ENCODE measurements at places on chromosomes 3 and 15.

DNA sequence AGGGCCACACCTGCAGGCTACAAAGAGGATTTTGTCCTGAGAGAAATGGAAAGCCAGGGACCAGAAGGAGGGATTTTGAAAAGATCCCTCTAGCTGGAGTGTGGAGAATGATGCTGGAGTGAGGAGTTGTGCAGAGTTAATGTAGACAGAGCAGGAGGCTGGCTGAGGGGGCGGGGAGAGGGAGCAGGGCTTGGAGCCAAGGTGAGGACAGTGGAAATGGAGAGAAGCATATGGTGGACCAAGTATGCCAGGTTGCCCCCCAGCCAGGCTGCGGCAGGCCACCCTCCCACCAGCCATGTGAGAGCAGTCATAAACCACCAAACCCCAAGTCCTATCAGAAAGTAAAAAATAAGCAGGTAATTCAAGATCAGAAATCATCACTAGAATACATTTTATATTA is 14.7 kb downstream of the RARRES1 start:
- DNase-seq: no peak

- DNase-seq: no peak
Observed at GRCh38 chr3:101640256-101640655, 36.7 kb downstream of the ZBTB11 start.

DNA sequence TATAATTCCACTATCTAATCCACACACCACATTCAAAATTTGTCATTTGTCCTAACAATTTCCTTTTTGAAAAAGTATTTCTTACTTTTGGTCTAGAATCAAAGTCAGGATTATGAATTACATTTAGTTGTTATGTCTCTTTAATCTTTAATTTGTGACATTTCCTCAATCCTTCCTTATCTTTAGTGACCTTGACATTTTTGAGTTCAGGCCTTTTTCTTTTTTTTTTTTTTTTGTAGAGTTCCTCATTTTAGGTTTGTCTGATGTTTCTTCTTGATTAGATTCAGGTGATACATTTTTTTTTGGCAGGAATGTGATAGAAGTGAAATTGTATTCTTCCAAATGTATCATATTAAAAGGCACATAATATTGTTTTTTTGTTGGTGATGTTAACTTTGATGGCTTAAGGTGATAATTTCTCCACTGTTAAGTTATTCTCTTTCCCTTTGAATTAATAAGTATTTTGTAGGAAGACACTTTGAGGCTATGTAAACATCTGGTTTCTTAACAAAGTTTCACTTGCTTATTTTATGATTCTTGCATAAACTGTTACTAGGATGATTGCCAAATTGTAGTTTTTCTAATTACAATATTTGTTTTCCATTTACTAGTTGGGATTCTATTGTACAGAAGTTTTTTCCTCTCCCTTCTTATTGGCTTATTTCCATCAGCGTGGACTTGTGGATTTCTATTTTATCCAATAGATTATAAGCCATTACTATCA is 16.3 kb downstream of the SLC35G2 start:
- no peak for DNase-seq

GRCh38 chr3:158492685-158493084 is 78.3 kb upstream of the MLF1 start:
- no peak for DNase-seq

DNA sequence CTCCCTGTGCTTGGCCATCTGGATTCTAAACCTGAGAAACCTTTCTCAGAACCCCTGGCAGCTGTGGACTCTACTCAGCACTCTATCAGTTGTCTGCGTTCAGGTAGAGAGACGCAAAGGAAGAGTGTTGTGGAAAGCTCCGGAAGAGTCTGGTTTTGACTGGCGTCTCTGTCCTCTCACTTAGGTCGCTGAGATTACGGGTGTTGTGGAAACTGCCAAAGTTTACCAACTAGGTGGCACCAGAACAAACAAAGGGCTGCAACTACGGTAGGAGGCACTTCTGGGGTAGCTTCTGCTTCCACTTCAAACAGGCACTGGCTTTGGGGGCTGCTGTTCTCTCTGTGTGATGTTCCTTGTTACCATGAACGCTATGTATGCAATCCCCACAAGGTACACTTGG is 19.2 kb upstream of the ITPKA start:
- DNase-seq: no peak

- DNase-seq: no peak
Observed at GRCh38 chr3:13192471-13193213, 119.4 kb upstream of the IQSEC1 start.

DNA sequence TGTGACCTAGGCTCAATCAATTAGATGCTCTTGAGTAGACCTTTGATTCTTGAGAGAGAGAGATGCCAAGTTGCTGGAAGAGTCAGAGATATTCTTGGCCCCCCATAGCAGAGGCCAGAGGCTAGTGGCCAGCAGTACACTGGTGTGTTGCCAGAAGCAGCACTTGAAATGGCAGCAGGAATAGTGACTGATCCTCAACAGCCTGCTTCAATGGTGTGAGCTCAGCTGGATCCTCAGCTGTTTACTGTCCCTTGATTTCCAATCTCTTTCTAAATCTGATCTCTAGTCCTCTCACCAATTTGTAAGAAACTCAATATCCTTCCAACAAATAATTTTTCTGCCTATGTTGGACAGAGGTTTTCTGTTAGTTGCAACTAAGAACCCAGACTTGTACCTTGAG is 170.3 kb upstream of the CCDC54 start:
- DNase-seq: no peak

- no peak for DNase-seq
Observed at GRCh38 chr15:39857132-39857531, 62.9 kb downstream of the GPR176 start.

- DNase-seq: peak; percentile 50
Observed at GRCh38 chr3:42214565-42215283, 51.3 kb downstream of the CCK start.

GRCh38 chr15:38651328-38652038 is 86.9 kb upstream of the RASGRP1 start:
- no peak for DNase-seq

- DNase-seq: no peak
Observed at GRCh38 chr3:130934442-130935089, 40.7 kb downstream of the ATP2C1 start.

DNA sequence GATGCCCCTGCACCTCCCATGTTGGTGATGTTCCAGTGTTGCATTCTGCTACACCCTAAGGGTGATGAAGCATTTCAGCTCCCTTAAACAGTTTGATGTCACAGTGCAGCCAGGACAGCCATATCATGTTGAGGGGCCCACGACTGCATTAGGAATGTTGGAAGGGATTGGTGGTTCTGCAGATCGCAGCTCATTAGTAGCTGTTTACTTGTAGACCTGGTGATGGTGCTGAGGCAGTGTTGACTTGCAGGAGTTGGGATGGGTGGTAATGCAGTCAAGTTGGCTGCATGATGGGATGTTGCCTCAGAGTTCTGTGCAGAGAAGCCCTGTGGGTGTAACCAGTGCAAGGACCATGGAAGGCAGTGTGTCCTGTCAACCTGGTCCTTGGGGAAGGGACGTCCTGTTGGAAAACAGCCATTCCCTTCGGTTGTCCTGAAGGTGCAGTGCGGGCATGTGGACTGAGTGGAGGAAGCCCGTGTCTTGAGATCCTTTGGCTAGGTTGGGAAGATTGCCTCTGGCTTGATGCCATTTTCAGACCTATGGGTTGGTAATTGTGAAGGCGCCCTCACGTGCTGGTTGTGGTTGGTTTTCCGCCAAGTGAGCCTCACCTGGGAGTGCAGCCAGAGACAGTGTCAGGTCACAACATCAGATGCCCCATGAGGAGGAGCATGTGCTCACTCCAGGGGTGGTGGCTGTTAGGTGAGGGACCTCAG is 100.7 kb downstream of the SNRPN start:
- no peak for DNase-seq

DNA sequence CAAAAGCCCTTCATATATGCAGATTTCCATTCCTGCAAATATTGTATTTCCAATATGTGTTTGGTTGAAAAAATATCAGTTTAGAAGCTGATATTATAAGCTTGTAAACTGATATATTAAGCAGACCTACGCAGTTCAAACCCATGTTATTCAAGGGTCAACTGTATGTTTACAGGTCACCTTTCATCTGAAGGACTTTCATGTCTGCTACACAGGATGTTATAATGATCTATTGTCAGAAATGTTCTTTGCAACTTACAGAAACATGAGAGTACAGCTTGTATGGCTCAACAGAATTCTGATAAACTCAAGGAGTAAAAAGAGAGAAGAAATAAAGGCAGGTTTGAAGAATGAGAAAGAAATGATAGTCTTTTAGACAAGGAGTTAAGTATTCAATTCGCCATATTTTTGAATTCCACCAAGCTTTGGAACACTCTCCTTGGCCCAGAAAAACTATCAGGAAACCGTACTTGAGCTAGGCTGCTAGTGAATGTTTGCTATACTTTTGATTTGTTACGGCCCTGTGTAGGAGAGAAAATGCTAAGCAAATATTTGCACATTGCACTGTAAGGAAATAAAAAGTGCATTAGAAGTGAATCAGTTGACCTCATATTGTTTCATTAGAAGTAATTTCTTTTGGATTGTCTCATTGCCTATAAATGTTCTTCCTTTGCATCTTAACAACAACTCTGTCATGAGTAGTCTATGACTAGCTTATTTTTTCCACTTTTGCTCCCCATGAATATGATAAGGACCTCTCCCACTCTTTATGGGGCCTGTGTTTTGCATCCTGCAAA is 81.2 kb downstream of the NEK11 start:
- DNase-seq: peak; percentile 38

GRCh38 chr15:69557707-69558409 is 105.2 kb downstream of the RPLP1 start:
- no peak for DNase-seq

- DNase-seq: no peak
Observed at GRCh38 chr3:38347421-38348200, 1.0 kb downstream of the XYLB start.

- peak; percentile 70 for DNase-seq
Observed at GRCh38 chr3:135982922-135983581, 17.5 kb downstream of the PPP2R3A start.

Data from fibroblast of skin of right biceps (primary cell).